ENCODE measurements at places on chromosomes 4 and X. TPM values are rescaled to one million over a fixed set of nuclear protein-coding genes. Genes with fewer than 3 reads are reported as not detected.

The NAP1L3 gene
- total RNA-seq, result 1.7 TPM

GRCh38 chr4:185833055-185833598, 21.1 kb upstream of the SORBS2 start:
- no peak for DNase-seq

GRCh38 chrX:39043838-39044550, 242.7 kb downstream of the MID1IP1 start:
- DNase-seq, result no peak

DNA sequence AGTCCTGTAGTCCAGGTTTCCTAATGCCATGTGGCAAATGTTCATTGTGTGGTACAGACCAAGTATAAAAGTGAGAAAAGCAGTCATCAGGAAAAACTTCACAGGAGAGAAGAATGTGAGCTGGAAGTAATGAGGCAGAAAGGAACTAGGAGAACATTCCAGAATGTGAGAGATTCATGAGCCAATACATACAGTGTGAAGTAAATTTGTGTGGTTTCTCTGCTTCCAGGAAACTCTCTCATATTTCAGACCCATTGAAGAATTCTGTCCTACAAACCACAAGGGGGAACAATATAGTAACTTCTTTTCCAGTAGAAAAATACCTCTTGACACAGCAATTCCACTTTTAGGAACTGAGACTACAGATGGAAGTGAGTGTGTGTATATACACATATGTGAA, 136.5 kb downstream of the RNF150 start:
- no peak for DNase-seq

DNA sequence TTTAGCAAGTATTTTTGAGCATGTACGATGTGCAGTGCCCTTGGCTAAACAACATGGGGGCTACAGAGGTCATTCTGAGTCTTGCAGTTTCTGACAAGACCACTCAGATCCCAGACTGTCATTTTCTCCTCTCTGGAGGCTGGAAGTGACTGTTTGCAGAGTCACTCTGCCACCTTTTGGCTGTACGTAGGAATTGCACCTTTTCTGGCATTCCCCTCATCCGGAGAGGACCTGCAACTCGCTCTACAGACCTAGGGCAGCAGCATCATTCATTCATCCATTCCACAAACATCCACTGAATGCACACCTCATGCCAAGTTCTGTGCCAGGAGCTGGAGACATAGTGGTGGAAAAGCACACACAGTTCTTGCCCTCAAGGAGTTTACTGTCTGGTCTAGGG, 160.4 kb upstream of the GPR101 start:
- no peak for DNase-seq

DNA sequence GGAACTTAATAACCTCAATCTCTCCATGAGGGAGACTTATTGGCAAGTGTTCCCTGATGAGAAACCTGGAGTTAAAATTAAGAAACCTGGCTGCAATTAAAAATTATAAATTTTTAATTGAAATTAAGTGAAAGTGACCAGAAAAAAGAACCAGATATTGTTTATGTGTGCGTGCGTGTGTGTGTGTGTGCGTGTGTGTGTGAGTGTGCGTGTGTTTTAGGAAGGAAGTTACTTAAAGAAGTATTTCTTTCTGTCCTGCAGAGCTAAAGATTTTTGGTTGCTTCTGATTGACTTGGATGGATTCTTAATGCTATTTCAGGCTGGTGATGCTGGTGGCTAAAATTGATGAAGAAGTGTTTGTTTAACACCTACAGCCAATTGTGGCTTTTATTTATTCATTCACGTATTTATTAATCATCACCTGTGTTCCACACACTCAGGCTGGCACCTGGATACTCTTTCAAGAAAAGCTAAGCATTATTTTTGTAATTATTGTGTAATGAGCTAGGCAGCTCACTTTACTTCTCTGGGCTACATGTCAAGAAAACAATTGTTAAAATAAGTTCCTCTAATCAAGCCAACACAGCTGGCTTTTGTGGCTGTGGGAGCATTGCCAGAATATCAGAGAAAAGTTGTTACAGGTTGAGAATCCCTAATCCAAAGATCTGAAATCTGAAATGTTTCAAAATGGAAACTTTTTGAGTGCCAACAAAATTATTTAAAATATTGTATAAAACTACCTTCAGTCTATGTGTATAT, 68.5 kb downstream of the CEP44 start:
- no peak for DNase-seq

DNA sequence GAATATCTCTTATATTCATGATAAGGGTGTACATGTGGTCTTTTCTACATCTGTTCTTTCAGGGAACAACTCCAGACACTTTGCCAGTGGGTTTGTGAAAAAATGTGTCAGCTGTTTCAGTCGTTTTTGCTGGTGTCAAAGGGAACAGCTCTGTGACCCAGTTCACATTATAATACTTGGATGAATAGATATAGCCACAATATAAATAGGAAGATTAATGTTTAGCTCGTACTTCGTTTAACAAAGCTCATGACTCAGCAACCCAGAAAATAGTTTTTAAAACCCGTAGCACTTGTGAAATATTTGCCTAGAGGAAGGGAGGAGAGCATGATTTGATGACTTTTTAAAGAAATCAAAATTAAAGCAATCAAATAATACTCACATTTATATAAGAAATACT, 7.9 kb downstream of the LIAS start:
- DNase-seq, result no peak

DNA sequence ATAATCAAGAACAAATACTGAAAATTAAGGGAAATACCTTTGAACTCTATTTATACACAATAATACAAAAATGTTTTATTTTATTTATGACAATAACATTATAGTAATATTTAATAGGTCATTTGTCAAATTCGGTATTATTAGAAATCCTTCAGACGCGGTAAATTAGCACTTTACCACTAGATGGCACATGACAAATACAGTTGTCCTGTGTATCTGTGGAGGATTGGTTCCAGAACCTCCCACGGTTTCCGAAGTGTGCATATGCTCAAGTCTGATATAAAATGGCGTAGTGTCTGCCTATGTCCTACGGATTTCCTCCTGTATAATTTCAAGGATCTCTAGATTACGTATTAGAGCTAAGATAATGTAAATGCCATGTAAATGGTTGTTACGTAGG, 8.1 kb upstream of the LINC00632 start:
- no peak for DNase-seq

DNA sequence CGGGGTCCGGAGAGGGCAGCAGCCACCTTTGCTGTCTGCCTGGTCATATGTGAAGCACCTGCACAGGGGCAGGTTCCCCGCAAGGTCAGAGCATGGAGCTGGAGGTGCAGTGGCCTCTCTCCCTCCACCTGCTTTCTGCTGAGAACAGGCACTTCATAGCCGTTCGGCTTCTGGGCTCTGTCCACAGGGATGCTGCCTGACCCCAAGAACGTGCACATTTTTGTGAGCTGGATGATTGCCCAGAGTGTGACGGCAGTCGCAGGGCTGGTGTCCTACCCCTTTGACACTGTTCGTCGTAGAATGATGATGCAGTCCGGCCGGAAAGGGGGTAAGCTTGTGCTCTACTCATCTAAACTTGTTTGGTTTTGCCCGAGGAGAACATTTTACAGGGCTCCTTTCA, 2.5 kb downstream of the SLC25A4 start:
- DNase-seq, result no peak

DNA sequence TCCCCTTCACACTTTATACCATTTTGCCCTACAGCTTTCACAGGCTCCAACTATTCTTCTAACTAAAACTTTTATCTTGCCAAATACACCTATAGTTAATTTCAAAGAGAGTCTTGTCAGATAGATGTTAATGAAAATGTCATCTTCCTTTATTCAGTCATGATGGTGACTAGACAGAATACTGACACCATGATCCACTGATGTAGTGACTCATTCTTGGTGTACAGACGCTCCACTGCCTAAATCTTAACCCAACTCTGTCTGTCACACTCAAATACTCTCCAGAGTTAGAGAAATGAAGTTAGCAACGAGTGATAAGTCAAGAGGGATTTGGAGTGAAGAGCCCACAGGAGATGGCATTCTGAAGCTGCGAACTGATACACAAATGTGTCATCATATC, 32.1 kb upstream of the HDAC8 start:
- no peak for DNase-seq
